ENCODE measurements at places on chromosomes 6 and 20.
A peak's percentile ranks its signal among the peaks of the same experiment; 100 is the strongest.

GRCh38 chr20:58019850-58020625, 208.4 kb downstream of the ANKRD60 start:
- DNase-seq = no peak

- no peak for DNase-seq
Observed at GRCh38 chr6:134849920-134850447, 99.9 kb downstream of the ALDH8A1 start.

DNA sequence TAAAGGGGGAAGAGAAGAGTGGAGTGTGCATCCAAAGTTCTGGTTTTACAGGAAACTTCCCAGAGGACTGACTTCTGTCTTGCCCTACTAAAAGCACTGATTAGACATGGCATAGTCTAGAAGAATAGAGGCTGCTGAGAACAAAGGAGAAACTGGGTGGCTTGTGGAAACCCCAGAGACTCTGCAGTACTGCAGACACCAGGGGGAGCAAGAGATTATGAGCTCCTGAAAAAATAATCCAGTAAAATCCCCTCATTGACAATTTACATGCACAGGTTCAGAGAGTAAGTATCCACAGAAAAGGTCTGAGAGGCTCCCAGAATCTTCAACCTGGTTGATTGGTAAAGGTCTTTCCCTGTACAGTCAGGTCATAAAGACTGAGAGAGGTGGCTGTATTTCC, 48.7 kb upstream of the CLVS2 start:
- DNase-seq = peak; percentile 3

DNA sequence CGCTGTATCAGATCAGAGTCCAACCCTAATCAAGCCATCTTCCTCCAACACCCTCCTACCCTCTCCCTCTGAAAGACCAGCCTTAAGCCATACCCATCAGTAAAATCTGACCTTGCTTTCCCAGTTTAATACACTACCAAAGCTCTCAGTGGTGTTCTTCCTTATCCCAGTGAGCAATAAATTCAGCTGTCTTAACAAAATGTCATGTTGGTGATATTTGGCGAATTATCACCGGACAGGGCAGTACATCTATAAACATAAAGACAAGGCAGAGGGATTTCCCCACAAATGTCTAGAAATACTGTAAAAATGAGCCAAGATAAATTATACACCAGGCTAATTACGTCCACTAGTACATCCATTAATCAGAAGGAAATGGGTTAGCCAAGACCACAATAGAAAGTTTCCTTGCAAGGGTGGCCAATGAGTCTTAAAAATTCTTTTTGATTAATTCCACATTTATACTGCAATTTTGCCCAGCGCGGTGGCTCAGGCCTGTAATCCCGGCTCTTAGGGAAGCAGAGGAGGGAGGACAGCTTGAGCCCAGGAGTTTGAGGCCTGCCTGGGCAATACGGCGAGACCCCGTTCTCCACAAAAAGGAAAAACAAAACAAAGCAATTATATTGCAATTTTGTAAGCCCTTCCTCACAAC, 905 bp downstream of the RARS2 start:
- DNase-seq = peak; percentile 32

DNA sequence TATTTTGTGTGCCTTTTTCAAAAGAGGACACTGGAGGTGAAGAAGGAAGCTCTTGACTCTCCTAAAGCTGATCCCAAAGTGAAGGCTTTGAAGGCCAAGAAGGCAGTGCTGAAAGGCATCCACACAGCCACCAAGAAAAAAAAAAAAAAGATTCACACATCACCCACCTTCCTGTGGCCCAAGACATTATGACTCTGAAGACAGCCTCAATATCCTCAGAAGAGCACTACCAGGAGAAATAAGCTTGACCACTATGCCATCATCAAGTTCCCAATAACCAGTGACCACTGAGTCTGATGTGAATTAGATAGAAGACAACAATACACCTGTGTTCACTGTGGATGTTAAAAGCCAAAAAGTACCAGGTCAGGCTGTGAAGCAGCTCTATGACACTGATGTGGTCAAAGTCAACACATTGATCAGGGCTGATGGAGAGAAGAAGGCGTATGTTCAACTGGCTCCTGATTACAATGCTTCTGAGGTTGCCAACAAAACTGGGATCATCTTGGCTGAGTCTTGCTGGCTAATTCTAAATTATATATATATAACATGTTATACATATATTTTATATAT, 59.4 kb downstream of the PLCG1 start:
- DNase-seq = no peak

DNA sequence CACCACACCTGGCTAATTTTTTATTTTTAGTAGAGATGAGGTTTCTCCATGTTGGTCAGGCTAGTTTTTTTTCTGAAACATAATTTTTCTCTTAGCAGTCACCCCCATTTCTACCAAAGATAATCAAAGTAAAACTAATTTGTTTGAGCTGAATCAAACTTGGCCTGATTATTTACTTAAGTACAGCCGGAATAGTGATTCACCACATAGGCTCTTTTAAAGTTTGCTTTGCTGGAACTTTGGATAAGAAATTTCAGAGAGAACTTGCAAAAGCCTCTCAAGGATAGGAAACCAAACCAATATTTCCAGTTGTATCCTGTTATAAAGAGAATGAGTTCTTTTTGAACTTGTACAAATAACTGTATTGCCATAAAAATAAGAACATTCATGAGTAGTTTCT, 105.0 kb upstream of the SYNCRIP start:
- peak; percentile 89 for DNase-seq

GRCh38 chr6:126086560-126086959, 100.2 kb downstream of the TRMT11 start:
- DNase-seq = no peak

DNA sequence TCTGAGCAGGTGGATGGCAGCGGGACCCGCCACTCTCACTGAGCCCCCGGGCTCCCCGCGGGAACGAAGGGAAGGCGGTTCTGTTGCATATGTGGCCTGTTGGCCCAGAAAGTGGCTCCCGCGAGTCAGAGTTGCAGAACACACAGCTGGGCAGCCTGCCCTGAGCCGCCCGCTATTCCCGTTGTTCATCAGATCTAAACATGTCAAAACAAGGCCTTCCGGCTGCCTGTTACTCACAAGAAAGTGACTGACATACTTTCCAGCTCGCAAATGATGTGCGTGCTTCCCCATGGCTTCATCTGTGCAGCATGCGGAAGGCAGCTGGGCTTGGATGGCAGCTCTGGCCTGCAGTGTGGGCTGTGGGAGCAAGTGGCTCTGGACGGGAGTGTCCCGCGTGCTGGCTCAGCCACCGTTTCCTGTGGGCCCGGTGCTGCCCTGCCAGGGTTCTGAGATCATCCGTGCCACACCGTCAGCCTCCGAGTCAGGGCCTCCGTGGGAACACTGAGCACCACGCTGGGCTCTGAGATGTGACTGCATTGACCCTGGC, 227.3 kb downstream of the ERMARD start:
- no peak for DNase-seq

DNA sequence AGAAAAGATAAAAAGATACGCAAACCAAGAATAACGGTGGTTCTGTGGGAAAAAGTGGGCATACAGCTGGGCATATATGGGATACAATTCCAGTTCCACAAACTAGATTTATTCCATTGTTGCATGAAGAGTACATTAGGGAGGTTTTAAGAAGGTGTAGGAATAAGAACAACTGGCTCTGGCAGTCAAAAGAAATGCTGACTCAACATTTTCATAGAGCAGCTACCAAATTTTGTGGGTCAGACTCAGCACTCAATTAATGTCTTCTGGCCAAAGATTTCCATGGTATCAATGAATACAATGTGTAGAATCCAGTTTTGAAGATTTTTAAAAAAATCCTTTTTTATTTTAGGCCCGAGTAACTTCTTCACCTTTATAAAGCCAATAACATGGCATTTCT, 40.2 kb downstream of the TP53INP2 start:
- no peak for DNase-seq

GRCh38 chr6:65450451-65450850, 256.6 kb downstream of the EYS start:
- DNase-seq = no peak

DNA sequence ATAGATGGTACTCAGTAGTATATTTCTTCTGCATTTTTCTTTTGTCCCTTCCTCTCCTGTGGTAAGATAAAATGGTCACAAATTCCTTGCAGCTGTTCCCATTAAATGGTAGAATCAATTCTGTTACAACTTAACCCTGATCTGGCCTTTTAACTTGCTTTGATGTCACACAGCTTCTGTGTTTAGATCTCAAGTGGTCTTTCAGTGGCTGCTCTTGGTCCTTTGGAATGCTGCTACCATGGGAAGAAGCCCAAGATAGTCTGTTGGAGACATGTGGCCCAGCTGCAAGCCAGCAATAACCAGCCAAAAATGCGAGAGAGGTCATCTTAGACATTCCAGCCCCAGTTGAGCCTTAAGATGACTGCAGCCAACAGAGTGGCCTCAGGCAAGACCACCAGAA, 429.7 kb downstream of the KIF16B start:
- DNase-seq = no peak

DNA sequence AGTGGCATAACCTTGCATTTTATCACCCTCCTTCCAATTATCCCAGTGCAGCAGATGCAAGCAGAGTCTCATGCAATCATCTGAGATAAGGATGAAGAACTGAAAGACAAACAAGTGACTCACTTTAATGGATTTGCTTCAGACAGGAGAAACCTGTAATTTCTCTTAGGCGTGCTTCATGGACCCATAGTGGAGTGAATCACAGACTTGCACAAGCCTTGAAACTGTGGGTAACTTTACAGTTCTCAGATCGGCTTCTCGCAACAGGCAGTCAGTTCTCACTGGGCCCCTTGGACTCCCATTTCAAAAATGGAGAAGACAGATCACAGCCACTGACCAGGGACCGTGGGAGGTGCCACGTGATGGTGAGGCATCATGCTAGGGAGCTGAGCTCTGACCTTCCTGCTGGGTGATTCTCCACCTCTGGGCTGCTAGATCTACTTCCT, at the start of gene ADGRF4:
ADGRF4 (plus strand) TSS at position 239 of the 446 bp plus-strand sequence. CDS start 8,666 bp downstream, outside the sequence.
- DNase-seq = peak; percentile 74

- peak; percentile 94 for DNase-seq
Observed at GRCh38 chr6:80437221-80437620, 330.8 kb downstream of the BCKDHB start.

DNA sequence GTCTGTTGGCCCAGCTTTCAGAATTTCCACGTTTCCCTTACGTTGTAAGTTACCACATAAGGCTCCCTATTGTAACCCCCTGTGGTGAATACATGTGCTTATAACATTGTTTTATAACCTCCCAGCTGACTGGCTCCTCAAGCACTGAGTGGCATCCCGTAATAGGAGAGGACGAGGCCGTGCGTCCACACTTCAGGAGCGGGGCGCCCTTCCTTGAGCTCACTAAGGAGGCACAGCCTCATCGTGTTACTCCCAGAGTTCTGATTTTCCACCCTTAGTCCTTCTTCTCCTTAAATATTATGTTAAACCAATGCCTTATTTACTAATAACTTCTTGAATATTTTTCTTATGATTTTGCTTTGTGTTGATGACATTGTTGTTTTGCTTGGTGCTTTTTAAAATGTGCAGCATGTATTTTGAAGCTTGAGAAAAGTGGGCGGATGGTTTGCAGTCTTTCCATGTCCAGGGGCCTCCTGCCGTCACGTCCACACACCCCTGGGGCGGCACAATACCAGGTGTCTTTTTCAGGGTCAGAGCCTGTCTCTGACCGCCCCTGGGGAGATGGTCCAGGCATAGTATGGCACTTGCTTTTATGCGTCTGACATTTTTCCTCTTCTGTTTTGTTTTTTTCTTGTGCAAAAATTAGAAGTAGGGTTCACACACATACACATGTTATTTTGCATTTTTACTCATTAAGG, 181.8 kb downstream of the DLL1 start:
- no peak for DNase-seq

DNA sequence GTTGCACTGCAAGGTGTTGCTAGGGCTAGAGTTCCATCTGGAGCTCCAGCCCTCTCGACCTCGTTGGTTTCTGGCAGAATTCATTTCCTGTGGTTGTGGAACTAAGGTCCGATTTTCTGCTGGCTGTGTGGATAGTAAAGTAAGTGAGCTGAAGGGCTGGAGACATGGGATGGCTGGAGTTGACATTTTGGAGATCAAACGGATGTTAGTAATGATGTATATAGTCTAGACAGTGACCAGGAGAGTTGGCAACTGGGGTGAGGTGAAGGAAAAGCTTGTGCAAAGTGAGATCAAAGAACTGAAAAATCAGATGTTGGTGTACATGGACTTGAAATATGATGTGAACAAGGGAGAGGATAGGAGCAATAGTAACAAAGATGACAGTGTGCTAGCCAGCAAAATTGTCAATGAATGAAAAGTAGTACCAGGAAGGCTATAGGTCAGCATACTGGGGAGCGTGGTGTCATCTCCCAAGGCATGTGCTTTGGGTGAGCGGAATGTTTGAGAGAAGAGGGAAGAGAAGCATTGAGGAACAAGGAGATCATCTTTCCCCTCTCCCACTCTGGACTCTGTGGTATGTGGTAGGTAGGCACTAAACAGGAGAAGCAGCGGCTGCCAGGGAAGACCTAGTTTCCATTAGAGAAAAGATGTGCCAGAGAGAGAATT, 7.8 kb downstream of the QRSL1 start:
- no peak for DNase-seq

GRCh38 chr20:53805895-53806384, 212.3 kb upstream of the ZNF217 start:
- DNase-seq = peak; percentile 70

DNA sequence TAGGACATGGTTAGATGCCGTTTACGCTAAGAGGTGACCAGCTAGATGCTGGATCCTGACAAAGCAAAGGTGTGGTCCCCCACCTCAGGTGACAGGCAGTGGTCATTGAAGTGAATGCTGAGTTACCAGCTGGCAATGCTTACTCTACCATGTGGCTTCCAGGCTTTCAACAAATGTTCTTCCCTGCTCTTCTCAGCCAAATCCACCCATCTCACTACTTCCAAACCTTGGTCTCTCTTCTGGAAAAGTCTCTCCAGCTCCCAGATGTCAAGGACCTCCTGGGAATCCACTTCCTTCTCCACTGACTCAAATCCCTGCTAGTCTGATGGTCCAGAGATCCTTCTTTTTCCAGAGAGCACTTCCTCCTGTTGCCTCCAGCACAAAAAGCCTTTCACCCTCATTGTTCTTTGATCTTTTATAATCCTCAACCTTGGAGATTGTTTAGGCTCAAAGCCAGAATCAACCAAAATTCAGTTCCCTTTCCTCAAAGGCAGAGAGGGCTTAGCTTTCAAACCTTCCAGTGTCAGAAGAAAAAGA, 228.0 kb downstream of the ZNF217 start:
- DNase-seq = no peak

DNA sequence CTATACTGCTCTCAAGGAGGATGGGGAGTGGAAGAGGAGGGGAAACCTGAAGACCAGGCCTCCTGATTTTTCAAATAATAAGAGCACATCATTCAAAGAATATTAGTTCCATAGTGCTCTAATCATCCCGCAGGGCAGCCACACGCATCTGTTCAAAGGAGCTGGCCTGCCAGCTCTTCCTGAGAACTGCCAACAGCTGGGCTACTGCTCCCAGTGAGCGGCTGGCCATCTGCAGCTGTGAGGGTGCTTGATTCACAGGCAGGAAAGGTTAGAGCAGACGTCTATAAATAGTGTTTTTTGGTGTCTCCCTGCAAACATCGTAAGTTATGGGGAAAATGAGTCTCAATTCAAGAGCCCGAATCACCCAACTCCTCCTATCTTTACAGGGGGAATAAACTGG, 17.3 kb downstream of the NSFL1C start:
- DNase-seq = no peak
